Stimulated activated CD8-positive, alpha-beta memory T cell treated with anti-CD3 and anti-CD28 coated beads, Interleukin-15, amount 100 ng/mL, for 48 hours (primary cell): ENCODE measurements at places on chromosomes 5 and 9.

DNA sequence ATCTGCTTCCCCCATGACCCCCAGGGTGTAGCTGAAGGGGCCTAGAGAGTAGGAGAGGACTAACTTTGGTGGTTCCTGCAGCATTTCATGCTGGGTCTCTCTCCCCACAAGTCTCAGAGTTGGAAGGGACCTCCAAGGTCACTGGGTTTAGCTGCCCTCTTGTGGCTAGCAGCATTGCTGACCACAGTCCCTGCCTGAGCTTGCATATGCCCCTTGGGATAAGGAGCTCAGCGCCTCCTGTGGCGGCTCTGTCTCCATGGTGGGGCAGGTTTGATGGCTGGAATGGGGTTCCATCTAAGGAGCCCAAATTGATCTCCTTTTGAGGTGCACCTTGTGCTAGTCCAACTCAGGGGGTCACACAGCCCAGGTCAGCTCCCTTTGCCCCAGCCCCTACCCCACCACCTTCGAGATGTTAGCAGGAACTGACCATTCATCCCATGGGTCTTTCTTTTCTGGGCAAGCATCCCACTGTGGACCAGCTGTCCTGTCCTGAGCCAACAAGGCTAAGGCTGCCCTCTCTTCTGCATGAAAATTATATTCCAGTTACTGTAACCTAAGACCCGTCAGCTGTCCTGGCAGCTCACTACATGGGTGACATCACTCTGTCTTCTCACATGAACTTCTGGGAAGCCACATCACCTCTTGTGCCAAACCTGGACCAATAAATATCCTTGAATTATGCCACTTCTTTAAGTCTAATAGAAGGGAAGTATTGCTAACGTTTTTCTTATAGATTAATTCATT lies 196.2 kb downstream of the HSPA4 start:
- no peak for DNase-seq

- no peak for DNase-seq
Measured at GRCh38 chr5:161030229-161030628, 178.2 kb upstream of the ATP10B start.

GRCh38 chr5:35640623-35641022 lies 23.0 kb downstream of the SPEF2 start:
- DNase-seq, result no peak

DNA sequence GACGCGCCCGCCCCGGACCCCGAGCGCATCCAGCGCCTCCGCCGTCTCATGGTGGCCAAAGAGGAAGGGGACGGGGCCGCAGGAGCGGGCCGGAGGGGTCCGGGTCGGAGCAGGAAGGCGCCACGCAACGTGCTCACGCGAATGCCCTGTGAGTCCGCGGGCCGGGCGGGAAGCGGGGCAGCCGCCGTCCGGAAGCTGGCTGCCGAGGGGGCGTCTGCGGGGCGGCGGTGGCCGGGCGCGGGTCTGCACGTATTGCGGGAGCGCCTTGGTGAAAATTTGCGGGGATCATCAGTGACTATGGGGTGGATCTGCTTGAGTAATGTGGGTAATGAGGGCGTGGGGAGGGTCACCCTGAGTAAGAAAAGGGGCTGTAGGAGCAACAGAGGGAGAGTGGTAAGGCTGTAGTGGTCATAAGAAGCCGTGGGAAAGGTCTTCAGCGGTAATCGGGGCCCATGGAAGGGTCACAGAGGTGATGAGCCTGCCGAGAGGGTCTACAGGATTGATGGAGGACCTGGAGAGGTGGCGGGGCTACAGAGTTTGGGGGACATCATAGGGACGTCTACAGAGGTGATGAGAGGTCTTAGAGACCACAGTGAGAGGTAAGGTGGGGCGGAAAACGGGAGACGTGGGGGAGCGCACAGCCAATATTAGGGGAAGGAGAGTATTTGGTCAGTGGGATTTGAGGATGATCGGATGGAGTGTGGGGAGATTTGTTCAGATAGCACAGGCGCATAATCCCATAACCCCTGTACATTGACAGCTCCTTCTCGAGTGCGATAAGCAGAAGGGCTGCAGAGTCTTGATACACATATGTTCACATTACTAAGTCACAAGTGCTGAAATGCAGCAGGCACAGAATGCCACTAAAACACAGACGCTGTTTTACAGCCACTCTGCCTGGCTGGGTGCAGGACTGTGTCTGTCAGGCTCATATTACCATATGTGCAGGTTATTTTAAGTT lies 819 bp downstream of the LSM11 start:
- DNase-seq, result no peak

- DNase-seq, result no peak
Measured at GRCh38 chr9:133855802-133856521, 117.8 kb upstream of the SARDH start.
